ENCODE measurements at places on chromosomes 4 and X.

GRCh38 chr4:150173432-150173861, 95.2 kb downstream of the DCLK2 start:
- DNase-seq, result no peak

- no peak for DNase-seq
These were observed 58.0 kb downstream of the FGF16 start for GRCh38 chrX:77505227-77505626.

DNA sequence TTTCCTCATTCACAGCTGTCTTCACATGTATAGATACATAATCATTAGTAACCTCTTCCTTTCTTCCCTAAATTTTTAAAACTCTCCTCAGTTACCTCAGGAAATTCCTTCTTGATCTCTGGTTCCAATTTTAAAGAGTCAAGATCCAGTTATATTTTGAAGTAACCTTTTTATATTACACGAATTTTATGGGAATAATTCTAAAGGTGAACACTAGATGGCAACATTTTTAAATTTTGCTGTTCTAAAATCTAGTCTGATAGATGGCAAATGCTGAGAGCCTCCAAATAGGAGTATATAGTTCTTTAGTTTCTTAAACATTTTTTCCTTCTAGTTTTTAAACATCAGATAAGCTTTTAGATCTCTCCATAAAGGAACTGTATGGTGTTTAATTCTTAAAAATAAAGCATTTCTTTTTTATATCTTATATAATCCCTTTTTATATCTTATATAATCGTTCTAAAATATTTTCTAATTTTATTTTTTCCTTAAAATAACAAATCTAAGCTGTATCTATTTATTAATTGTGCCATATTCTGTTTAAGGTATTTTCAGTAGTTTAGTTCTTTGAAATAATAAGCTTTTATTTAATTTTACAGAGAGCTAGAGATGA, 37.9 kb upstream of the PAPSS1 start:
- DNase-seq, result no peak

DNA sequence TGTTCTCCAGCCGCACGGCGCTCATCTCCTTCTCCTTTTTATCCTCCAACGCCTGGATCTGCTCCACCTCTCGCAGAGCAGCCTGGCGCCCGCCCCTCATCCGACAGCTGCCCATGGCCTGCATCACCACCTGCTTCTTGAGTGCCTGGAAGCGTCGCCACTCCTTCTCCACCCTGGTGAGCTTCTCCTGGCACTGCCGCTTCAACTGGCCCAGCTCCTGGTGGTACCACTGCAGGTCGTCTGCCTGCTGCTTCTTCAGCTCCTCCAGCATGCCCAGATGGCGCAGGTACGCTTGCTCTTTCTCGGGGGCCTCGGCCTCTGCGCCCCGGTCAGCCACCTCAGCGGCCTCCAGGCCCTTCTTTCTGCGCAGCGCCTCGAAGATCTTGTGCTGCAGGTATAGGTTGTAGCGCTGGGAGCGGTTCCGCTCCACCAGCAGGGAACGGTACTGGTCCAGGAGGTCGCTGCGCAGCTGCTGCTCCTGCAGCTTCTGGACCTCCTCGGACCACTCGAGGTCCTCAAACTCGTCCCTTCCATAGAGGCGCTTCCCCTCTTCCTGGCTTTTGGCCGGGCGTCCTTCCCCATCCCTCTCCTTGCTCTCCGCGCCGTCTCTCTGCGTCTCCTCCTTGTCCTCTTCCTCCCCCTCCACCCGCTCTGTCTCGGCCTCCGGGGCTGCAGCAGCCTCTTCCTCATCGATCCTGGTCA, 1.2 kb upstream of the TADA2B start:
- no peak for DNase-seq

DNA sequence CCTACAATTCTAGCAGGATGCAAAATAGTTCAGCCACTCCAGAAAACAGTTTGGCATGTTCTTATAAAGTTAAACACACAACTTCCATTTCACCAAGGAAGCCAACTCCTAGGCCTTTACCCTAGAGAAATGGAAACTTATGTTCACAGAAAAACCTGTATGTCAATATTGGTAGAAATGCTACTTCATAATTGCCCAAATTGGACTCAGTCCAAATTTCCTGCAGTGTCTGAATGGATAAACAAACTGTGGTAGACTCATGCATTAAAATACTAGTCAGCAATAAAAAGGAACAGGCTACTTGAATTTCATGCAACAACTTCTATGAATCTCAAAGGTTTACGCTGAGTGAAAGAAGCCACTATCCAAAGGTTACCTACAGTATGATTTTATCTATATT, 1738.8 kb upstream of the IGFBP7 start:
- DNase-seq, result no peak

DNA sequence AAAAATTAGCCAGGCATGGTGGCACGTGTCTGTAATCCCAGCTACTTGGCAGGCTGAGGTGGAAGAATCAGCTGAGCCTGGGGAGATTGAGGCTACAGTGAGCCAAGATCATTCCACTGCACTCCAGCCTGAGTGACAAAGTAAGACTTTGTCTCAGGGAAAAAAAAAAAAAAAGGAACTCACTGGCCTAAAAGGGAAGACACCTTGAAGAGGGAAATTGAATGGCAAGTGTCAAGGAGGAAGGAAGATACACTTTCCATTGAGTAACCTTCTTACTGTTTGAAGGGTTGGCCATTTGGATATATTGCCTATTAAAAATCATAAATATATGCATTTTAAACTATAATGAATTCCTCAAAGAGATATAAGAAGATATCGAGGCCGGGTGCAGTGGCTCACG, 147.5 kb upstream of the FAM241A start:
- DNase-seq, result no peak

- DNase-seq, result peak; percentile 26
These were observed 164.4 kb downstream of the FBXO8 start for GRCh38 chr4:174119051-174119450.

DNA sequence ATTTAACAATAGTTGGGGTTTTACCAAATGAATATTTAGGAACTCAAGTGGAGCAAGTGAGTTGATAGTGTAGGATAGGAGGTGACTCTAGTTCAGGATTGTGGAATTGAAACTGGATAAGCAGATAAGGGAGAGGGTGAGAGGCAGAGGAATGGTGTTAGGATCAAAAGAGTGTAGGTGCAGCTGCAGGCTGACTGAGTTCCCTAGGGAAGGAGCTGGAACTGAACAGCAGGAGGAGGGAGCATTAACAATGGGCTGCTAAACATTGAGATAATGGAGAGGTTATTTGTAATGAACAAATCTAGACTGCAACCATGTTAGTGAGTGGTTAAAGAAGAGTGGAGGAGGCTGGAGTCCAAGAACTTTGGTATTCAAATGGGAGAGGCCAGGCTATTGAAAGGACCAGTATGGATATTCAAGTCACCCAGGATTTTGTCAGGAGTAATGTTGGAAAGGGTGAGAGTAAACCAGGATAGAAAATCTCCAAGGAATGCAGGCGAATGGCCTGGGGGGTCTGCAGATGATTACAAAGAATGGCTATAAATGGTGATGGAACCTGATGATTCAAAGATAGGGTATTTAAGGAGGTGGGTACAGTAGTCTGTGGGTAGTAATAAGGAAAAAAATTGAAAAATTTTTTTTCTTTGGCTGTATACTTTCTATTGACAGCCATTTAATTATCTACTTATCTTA, 497.1 kb upstream of the TENM3 start:
- no peak for DNase-seq

GRCh38 chrX:134144231-134144630, 92.8 kb upstream of the CCDC160 start:
- no peak for DNase-seq

- no peak for DNase-seq
These were observed 840 bp downstream of the ZNF711 start for GRCh38 chrX:85244450-85245211.

DNA sequence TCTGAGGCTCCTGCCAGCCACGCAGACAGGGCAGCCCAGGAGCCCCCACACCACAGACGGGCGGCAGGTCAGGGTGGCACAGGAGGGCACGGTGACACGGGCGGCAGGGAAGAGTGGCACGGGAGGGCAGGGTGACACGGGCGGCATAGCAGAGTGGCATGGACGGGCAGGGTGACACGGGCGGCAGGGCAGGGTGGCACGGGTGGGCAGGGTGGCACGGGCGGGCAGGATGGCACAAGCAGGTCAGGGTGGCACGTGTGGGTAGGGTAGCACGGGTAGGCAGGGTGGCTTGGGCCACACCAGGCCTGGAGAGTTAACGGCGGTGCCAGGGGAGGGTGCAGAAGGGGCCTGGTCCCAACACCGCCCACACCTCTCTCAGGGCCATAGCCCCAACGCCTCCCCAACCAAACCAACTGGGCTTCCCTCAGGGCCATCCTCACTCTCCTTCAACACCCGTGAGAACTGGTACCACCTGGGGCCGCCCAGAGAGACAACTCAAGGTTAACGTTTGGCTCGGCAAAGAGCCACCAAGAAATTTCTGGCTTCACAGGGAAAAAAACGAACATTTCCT, 3.4 kb downstream of the CTBP1 start:
- no peak for DNase-seq

- DNase-seq, result no peak
These were observed 8.3 kb downstream of the RPS4X start for GRCh38 chrX:72268597-72269365.

GRCh38 chrX:151515237-151515636, 48.2 kb upstream of the PASD1 start:
- no peak for DNase-seq

DNA sequence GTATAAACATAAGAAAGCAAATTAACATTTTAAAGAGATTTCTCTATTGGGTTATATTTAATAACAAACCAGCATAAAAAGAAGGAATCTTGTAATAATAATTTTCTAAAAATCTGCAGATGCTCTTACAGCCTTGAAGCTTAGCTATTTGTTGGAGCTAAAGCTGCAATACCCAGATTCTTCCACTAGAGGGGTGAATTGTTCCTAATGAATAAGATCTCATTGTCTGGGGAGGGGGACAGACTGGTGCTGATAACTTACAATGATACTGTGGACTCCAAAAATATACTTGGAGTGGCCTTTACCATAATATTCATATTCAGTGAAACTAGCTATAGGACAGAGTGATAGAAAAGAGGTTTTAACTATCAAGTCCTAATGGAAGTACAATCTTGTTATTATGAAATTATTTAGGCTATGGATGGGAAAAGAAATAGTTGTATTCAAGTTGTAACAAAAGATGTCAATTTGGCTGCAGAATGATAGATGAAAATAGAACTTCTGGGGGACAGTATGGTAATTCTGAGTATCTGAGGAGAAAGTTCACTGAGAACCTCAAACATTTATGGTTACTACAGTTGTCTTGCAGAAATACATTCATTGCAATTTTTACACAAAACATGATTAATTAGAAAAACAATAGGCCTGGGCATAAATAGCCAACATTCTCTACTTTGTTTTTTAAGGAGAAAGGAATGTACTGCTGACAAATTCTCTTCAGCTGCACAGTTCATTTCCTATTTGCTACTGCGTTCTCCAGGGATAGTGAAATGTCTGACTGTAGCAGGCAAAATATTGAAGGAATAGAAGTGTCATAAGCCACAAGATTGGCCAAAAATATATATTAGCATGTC, 443.3 kb downstream of the GBA3 start:
- no peak for DNase-seq

GRCh38 chr4:155785828-155786227, 27.0 kb downstream of the GUCY1B1 start:
- DNase-seq, result no peak

Data from BJ (cell line).